Astrocyte (in vitro differentiated cells and primary cell): ENCODE measurements at places on chromosomes 1 and 21.

- DNase-seq = peak; percentile 54
Observed at GRCh38 chr1:238589843-238590435, 699.2 kb upstream of the ZP4 start.

- peak; percentile 87 for DNase-seq
Observed at GRCh38 chr1:212721388-212722247, 22.0 kb upstream of the BATF3 start.

DNA sequence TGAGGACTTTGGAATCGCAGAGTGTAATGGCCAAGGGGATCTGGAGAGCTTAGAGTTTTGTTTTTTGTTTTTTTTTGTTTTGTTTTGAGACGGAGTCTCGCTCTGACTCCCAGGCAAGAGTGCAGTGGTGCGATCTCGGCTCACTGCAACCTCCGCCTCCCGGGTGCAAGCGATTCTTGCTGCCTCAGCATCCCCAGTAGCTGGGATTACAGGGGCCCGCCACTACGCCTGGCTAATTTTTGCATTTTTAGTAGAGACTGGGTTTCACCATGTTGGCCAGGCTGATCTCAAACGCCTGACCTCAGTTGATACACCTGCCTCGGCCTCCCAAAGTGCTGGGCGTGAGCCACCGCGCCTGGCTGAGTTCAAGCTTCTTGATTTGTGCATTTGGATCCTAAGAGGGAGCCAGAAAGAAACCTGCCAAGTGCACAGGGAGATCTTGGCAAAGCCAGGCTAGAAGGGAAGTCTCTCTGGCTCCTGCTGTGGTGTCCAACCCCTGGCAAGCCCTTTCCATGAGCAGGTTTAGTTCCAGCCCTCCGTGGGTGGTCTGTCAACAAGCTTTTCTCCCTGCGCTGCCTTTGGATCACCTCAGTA lies 852 bp downstream of the FAAH start:
- DNase-seq = no peak

DNA sequence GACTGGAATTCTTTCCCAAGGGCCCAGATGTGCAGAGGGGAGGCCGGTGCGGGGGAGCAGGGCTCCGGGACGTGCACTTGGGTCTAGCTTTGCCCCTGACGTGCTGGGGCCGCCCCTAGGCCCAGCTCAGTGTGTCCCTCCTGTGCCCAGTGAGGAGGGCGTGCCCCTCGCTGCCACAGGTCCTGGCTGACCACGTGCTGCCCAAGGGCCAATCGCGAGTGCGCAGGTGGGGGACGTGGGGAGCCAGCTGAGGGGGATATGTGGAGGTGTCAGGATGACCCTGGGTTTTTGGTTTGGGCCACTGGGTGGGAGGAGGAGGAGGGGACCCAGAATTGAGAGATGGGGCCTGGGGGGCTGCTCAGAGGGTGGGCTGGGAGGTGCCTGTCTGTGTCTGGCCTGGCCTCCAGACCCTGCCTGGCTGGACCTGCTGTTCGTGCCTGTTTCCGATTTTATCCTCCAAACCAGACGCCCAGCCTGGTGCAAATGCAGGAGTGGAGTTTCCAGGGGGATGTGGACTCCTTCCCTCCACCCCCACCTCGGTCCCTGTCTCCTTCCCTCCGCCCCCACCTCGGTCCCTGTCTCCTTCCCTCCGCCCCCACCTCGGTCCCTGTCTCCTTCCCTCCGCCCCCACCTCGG lies 6.1 kb upstream of the RNF223 start:
- no peak for DNase-seq

DNA sequence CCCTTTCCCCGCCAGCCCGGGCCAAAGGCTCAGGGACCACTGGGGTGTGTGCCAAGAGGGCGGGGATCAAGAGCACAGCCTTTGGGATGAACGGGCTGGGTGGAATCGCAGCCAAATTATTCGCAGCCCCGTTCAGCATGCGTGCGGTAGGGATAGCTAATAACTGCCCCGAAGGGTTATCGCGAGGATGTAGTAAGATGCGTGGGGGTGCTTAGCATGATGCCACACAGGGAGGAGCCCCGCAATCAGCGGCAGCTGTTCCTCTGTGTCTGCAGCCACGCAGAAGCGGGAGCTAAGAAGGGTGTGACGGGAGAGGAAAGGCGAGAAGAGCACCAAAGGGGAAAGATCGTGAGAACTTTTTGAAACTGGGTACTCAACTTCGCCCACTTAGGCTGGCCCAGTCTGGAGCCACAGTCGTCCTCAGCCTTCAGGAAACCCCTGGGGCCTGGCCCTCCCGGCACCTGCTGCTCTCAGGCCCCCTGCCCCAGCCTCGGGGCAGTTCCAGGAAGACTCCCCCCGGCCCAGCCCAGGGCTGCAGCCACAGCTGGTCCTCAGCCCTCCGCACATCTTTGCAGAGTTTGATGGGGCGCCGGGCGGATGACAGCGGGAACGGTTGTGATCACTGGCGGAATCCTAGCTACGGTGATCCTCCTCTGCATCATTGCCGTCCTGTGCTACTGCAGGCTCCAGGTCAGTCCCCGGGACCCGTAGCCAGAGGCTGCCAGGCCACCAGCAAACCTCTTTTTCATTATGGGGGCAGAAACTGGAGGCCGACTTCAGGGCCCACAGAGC lies 64.9 kb downstream of the TOR1AIP2 start:
- DNase-seq = no peak

GRCh38 chr1:228827019-228827418 lies 91.7 kb downstream of the RHOU start:
- DNase-seq = no peak

- DNase-seq = peak; percentile 75
Observed at GRCh38 chr1:66354311-66355201, 179.4 kb upstream of the SGIP1 start.

- DNase-seq = no peak
Observed at GRCh38 chr21:44649521-44650100, 3.4 kb downstream of the KRTAP10-11 start.

DNA sequence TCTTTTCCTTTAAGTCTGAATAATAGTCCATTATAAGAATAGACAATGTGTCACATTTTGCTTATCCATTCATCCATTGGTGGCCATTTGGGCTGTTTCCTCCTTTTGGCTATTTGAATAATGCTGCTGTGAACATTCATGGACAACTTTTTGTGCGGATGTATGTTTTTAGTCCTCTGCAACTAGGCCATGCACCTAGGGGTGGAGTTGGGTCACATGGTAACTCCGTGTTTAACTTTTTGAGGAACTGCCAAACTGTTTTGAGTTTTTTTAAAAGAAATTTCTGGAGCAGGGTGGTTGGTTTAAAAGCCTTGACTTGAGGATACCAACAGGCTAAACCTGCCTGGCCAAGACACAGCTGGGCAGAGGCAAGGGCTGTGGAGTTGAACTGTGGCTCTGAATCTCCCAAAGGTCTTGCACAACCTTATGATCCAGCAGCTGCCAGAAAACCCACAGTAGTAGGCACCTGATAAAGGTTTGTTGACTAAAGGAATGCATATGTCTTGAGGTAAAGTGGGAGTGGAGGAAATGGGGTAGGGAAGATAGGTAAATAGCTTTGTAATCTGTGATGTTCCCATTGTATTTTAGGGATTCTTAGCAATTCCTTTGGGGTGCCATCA lies 5.6 kb upstream of the RPTN start:
- no peak for DNase-seq

- no peak for DNase-seq
Observed at GRCh38 chr1:34711485-34711884, 43.4 kb upstream of the GJB5 start.

DNA sequence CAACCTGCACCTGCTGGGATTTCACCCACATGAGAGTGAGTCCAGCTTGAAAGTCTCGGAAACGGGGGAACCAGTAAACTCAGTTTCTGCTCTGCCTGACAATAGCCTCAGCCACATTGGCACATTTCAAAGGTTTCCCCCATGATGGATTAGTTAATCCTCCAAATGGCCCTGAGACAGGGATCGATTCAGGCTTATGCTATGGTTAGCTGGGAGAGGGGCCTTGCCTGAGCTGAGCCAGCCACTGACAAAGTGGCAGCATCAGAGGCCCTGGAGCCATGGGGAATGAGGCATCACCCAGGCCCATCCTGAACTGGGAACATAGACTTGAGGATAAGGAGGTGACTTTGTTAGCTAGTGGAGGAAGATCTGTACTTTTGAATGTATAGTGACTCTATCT lies 2.9 kb upstream of the CLSTN1 start:
- no peak for DNase-seq

GRCh38 chr1:54404939-54405897 lies 976 bp downstream of the SSBP3 start:
- no peak for DNase-seq

DNA sequence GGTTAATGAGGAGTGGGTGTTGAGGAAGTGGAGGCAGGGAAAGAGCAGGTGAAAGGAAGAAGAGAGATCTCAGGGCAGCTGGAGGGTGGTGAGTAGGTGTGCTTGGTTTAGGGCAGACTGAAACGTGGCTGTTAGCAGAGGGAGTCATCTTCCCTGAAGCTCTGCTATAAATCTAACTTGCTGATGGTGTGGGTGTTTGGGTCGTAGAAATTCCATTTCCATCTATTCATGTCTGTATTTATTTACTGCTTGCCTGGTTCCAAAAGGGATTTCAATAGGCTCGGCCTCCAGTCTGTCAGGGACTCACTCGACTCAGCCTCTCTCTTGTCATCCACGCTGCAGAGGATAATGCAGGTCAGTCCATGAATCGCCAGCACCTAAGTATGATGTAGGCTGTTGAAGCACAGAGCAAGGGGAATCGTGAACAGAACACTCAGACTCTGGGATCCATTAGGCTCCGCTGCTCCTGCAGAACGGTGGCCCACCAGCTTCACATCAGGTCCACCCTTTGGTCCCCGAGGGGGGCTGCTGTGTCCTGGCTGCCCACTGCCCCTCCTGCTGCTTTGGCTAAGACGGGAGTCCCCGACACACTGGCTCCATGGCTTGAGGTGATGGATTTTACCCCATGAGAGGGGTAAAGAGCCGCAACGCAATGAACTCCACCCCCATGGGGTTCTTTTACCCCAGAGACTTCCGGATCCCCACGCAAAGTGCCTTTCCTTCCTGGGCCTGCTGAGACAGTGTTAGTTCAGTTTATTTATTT lies 156.2 kb downstream of the RHOU start:
- peak; percentile 30 for DNase-seq

GRCh38 chr1:224407571-224408293 lies 26.9 kb downstream of the WDR26 start:
- DNase-seq = peak; percentile 60

DNA sequence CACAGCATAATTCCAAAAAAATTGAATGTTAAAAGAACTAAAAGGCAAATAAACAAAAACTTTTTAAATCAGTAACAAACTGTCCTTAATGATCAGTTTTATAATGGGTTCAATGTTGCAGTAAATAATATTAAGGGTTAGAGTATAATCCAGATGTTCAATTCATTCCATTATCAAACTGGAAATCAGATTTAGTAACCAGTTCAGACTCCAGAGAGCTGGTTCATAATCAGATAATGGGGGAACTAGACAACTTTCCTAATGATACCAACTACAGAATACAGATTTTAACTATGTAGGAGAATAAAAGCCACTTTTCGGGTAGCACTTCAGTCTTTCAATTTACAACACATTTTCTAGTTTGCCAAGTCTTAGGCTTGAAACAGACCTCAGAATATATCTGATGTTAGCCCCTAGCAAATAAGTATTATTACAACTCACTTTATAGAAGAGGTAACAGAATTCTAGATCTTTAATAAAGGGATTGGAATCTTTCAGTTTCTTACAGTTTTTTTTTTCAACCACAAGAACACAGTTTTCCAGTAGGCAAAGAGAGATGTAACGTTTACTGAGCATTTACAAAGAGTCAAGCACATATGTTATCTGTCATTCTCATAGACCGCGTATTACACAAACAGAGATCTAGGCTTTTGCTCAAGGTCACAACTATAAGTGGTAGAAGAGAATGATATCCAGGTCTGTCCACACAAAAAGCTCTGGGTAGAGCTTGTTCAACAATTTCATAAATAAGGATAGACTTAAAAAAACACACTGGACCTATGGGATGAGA lies 1.9 kb upstream of the DCAF6 start:
- no peak for DNase-seq

- DNase-seq = no peak
Observed at GRCh38 chr1:27318596-27318995, 3.4 kb upstream of the TMEM222 start.

DNA sequence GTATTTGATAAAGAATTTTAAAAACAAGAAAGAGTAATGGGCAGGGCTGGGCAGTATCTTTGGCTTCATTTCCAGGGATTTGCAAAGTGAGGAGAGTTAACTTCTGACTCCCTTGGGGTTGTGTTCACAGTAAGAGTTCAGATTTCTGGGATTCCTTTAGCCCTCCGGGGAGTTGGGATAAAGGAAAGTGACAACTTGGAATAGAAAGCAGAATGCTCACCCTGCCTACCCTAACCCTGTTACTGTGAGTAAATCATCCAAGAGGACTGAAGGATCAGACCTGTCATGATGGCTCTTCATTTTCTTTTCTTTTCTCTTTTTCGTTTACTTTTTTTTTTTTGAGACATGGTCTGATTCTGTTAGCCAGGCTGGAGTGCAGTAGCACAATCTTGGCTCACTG lies 76.1 kb downstream of the CACHD1 start:
- DNase-seq = no peak

GRCh38 chr1:5125208-5125607 lies 470.8 kb downstream of the AJAP1 start:
- no peak for DNase-seq

DNA sequence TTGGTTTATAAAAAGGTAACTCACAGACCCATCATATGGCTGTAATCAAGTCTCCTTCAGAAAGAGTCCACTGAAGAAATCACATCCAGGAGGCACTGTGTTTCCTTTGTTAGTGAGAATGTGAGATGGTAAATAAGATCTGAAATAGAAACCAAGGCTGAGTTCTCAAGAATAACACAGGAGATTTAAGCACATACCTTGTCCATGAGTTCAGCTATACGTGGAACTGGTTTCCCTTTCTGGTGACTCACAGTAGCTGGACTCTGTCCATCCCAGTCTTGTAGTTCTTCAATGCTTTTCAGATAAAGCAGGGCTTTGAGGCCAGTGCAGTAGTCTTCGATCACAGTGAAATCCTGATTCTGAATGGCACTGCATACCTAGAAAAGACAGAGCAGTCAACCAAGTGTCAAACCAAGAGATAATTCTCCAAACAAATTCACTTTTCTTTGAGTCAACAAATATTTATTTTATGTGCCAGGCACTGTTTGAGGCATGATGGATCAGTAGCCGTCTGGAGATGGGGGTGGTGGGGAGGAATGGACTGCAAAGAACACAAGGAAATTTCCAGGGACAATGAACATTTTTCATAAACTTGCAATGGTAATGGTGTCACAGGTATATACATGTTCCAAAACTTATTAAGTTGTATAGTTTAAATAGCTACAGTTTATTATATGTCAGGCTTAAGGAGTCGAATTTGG lies 471.4 kb downstream of the PTBP2 start:
- peak; percentile 98 for DNase-seq

DNA sequence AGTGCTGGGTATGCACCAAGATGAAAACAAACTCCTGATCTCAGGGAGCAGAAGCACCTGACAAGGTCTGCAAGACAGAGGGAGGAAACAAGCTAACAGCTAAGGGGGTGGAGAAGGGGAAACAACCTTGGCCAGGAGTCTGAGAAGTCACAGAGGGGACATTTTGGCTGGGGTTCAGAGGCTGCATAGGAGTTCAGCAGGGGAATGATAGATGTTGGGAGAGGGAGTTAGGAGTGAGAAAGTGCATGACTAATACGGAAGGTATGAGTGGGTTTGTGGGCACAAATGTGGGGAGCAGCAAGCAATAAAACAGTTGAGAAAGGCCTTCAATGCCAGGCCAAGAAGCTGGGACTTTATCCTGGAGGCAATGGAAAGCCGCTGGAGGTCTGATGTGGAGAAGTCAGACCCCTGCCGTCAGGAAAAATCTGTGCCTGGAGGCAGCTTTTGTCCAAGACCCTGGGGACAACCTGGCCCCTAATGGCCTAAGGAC lies 16.4 kb downstream of the EPHA2 start:
- DNase-seq = peak; percentile 94
